ENCODE measurements at places on chromosomes 5 and 9. TPM values are rescaled to one million over a fixed set of nuclear protein-coding genes. Genes with fewer than 3 reads are reported as not detected.

DNA sequence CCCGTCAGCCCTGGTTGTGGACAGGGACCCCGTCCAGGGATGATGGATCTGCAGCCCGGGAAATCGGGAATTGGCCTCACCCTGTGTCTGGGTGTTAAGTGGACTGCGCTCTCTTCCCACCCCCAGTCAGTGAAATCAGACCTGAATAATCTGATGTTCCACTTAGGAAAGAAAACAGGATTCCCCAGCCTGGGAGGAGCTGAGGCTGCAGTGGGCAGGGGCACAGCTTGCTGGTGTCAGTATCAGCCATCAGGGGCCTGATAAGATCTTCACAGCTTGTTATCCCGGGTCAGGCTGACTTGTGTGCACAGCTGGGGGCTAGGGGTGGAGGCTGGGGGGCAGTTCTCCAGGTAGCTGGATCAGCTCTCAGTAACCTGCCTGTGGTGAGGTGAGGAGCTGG, 29.1 kb downstream of the LMX1B start:
- DNase-seq = no peak

DNA sequence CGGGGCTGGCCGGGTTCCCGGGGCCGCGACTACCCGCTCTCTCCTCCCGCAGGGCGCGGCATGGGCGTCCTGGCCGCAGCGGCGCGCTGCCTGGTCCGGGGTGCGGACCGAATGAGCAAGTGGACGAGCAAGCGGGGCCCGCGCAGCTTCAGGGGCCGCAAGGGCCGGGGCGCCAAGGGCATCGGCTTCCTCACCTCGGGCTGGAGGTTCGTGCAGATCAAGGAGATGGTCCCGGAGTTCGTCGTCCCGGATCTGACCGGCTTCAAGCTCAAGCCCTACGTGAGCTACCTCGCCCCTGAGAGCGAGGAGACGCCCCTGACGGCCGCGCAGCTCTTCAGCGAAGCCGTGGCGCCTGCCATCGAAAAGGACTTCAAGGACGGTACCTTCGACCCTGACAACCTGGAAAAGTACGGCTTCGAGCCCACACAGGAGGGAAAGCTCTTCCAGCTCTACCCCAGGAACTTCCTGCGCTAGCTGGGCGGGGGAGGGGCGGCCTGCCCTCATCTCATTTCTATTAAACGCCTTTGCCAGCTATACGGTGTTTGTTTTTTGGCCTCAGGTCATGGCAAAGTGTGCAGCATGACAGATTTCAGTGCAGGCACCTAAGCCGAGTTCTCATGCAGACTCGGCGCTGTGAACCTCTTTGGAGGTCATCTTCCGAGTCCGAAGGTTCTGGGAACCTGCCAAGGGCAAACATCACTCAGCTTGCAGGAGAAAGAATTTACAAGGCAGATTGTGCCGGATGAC, 516 bp downstream of the MRPL41 start:
- DNase-seq = no peak

DNA sequence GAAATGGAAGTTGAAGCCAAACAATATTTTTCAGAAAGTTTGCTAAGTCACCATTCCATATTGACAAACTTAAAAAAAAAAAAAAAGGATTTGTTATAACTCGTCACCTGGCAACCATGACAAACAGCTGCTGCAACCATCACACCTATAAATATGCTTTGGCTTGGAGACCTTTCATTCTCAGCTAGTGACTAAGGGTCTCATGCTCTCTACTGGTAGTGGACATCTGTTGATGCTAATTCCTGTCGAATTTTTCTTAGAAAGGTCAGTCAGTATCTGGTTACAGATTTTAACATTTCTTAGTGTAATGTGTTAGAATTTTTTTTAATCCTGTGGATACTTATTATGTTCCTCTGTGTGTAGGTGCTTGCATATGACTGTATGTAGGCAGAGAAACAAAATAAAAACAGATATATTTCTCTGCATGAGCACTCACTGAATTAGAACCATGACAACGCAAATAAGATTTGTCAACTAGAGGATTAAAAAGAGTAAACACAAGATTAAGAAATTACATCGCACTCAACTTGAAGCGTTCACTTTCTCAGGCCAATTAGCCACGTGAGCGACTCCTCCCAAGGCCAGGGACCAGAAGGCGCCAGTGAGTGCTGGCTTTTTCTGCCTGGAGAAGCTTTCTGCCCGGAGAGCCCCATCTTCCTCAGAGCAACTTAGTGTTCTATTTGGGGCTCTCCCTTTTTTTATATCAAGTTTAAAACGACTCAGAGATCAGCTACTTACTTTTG, 27.0 kb upstream of the ZNF622 start:
- DNase-seq = no peak

- DNase-seq = no peak
Observed at GRCh38 chr9:123238365-123238764, 30.0 kb downstream of the STRBP start.

PCDHA5 gene
- 0.91 TPM for total RNA-seq

- DNase-seq = no peak
Observed at GRCh38 chr5:45440466-45440865, 255.7 kb downstream of the HCN1 start.

GRCh38 chr9:92986176-92987119, 39.1 kb downstream of the FGD3 start:
- DNase-seq = peak; percentile 43

STPG3 gene
- total RNA-seq = 0.38 TPM

- no peak for DNase-seq
Observed at GRCh38 chr9:101536351-101536750, 2.7 kb downstream of the RNF20 start.

- no peak for DNase-seq
Observed at GRCh38 chr5:142810081-142810480, 39.9 kb downstream of the ARHGAP26 start.

DNA sequence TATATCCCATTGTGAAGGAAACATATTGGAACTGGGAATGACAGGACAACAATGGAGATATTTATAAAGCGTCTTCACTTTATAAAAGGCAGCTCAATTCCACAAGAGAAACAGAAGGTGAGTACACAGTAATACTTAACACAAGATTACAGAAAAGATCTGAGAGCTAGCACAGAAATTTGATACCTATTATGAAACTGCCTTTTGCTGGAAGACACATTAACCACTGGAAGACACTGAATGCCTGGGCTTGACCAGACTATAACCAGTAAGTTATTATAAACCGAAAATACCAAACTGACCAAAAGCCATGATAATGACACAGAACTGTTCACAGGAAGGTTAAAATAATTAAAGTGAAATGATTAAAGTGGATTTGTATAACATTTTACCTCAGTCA, 195.4 kb downstream of the NR2F1-AS1 start:
- DNase-seq = no peak

C5orf34 gene
- 2.3 TPM for total RNA-seq

DNA sequence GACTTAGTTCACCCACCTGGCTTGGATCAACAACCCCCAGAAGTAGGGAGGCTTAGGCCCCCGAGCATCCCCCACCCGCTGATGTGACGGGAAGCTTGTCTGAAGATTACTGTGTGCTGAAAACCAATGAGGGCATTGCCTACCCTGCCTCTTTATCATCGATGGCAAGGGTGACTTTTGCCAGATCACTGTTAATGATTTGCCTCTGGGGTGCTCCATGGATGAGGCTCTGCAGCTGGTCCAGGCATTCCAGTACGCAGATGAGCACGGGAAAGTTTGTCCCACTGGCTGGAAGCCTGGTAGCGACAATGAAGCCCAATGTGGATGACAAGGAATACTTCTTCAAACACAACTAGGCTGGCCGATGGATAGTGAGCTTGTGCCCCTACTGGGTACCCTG, 22.0 kb downstream of the RUFY1 start:
- no peak for DNase-seq

DNA sequence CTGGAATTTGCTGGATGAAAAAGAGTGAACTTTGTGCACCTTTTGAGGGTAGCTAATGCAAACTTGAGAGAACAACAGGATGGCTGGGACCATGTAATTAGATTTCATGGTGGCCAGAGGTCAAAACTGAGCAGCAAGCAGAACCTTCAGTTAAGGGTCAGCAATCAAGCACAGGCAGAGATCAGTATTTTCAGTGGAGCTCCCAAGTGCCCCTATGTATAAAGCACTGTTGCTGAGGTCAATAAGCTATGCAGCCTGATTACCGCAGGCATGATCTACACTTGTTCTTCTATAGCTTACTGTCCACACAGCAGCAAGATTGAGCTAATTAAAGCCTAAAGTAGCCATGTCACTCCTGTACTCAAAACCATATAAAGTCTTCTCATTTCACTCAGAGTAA, 62.1 kb upstream of the TMC1 start:
- no peak for DNase-seq

GRCh38 chr5:147731431-147732290, 50.9 kb downstream of the JAKMIP2 start:
- no peak for DNase-seq

DNA sequence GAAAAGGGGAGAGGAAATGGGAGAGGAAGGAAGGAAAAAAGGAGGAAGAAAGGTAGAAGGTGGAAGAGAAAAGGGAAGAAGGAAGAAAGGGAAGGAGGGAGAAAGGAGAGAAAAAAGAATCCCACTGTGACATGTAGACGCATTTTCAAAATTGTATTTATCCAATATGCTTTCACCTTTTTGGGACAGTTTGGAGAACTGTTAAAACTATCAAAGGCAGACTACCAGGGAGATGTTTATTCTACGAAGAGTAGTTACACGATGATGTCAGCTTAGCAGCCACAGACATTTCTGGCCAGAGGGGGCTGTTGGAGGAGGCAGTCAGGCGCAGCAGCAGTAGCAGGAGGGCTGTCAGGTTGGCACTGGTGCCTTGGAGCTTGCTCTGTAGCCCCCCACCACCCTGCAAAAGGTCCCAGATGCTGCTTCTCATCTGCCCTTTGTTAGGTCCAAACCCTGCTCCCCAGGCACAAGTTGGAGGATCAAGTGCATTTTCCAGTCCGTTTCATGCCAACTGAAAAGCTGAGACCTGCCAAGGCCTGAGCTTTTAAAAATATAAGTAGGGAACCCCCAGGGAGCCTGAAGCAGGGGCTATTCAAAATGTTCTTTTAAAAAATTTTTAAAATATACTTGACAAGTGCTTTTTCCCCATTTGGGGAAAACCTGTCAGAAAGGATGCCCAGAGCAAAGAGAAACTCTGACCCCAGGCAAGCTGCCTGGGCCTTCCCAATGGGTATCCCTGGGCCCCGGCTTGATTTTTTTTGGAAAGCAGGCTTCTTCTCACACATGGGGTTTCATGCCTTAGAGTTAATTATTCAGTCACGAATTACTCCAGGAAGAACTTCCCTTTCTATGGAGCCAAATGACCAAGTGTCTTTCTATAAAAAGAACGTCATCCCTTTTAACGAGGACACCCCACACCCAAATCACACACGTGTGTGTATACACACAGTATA, 203.3 kb downstream of the SLIT3 start:
- DNase-seq = peak; percentile 69

AP3S1 gene
- total RNA-seq = 54.1 TPM

GRCh38 chr9:118640836-118641560, 728.2 kb downstream of the BRINP1 start:
- peak; percentile 11 for DNase-seq

- no peak for DNase-seq
Observed at GRCh38 chr9:134424818-134425217, 98.6 kb downstream of the RXRA start.

GRCh38 chr5:40221255-40221654, 458.5 kb upstream of the PTGER4 start:
- DNase-seq = no peak

PRDM9 gene
- total RNA-seq = not detected

DNA sequence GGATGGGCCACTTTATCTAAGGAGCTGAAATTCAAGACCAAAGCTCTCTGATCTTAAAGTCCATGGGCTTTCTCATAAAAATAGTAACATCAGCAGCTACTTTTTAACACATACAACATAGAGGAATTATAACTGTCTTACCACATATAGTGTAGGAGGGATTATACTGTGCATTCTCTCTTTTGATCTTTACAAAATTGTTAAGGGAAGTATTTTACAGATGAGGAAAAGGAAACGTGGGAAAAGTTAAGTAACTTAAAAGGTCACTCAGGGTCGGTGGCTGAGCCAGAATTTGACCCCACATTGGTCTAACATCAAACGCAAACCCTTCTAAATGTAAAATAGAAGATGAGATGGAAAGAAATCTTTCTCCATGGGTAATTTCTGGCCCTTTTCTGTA, 38.4 kb downstream of the ZNF608 start:
- DNase-seq = no peak

- no peak for DNase-seq
Observed at GRCh38 chr5:1883925-1884677, 1.4 kb upstream of the IRX4 start.

DNA sequence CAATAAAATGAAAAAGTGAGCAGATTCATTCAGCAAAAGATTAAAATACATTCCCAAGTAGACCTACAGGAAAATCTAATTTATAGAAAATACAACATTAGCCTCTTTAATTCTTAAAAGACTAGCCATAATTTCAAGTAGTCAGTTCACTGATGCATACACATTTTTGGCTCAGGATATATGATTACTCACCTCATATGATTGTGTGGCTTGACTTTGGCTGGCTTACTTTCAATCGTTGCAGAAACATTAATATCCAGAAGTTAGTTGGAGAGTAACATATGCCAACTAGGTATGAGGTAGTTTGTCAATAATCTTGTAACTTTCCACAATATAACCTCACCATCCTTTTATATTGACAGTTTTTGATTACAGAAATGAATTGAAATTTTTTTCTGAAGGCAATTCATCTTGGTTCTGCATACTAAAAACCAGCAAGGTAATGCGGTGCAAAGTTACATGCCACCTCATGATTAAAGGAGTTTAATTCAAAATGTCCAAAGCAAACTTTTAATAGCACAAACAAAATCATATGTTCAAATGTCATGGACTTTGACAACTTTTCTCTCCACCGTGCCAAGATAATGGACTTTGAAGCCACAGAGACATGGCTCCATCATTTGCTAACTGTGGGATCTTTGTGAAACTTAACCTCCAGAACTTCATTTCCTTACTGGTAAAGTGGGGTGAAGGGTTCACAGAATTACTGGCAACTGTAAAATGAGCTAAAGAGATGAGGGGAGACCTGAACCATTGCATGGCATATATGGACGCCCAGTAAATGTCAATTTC, 76.6 kb upstream of the PAM start:
- no peak for DNase-seq

DNA sequence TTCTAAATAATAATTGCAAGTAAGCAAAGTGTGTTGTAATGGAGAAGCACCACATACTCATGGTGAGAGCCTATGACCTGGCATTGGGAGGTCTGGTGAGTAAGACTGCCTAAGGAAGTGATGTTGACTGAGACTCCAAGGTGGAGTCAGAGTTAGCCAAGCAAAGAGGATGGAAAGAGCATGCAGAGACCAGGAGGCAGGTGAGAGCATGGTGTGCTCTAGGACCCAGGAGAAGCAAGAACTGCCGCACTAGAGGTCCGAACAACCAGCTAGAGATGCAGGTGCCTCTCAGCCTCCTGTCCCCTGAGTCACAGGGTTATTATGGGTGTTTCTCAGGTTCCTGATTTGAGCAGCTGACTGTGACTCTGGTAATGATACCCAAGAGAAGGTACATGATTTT, 27.3 kb downstream of the ANP32B start:
- DNase-seq = no peak

- DNase-seq = no peak
Observed at GRCh38 chr9:110248361-110248760, 7.9 kb downstream of the TXN start.

- peak; percentile 84 for DNase-seq
Observed at GRCh38 chr9:77582961-77583576, 65.1 kb downstream of the GNA14 start.

Measured in kidney (tissue), 22 donors.